ENCODE measurements at places on chromosomes 2 and 18.

DNA sequence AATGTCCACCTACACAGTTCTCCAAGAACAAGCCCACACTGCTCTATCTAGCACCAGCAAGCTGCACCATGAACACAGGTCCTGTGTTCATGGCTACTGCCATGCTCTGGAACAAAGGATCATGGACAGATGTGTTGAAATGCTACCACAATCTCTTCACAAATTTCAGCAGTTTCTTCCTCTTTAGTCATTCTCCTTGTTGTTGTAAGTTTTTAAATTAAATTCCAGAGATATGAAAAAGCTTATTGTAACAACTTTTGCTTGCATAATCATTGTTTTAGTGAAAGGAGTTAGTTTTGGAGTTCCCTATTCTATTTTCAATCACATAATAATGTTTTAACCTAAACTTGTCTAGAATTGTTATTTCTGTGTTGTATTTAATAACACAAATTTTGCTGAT, 17.2 kb upstream of the NAPG start:
- no peak for DNase-seq

GRCh38 chr2:152242787-152243472, 67.4 kb upstream of the STAM2 start:
- DNase-seq = no peak

GRCh38 chr2:206463685-206464084, 20.4 kb downstream of the ADAM23 start:
- DNase-seq = no peak

DNA sequence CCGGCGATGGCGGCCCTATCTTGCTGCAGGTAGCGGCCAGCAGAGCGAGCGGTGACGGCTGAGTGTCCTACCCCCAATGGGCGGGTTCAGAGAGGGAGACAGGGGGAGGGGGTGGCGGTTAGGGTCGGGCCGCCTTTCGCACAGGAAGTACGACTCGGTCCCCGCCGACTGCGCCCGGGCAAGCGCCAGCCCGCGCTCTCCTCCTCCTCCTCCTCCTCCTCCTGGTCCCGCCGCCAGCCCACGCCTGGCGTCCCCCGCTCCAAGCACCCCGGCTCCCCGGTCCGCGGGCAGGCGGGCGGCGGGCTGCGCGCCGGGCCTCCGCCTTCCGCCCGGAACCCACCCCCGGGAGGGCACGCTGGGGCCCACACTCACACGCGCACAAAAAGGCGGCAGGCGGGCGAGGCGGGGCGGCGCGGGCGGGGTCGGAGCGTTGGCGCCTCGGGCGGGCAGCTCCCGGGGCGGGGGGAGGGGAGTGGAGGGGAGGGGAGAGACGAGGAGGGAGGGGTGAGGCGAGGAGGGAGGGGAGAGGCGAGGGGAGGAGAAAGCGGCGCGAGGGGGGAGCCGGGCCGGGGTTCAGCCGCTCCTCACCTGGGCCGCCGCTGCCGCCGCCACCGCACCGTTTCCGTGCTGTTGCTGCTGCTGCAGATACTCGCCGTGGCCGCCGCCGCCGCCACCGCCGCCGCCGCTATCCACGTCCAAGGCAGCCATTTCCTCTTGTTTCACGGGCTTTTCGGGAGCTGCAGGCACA, 1.2 kb downstream of the SP3 start:
- DNase-seq = peak; percentile 73

- DNase-seq = no peak
Observed at GRCh38 chr2:200484934-200485333, 24.9 kb downstream of the KCTD18 start.

DNA sequence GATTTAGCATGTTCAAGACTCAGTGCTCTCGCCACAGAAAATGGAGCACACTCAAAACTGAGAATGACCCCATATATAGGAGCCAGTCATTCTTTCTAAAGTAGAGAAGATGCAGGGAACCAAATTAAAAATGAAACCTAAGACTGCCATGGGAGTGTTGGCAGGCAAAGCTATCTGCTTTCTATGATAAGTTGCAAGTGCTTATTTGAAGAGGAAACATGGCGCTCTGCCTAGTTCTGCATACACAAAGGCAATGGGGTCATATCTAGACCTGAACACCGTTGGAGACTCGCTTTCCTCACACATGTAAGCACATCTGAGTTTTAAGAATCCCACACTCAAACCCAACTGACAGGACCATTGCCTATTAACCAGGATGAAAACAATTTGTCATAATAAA, 292.5 kb downstream of the ALK start:
- no peak for DNase-seq

- no peak for DNase-seq
Observed at GRCh38 chr18:55576001-55576400, 12.0 kb downstream of the TCF4 start.

- no peak for DNase-seq
Observed at GRCh38 chr2:112061840-112062239, 6.8 kb downstream of the TMEM87B start.

- DNase-seq = no peak
Observed at GRCh38 chr2:229408962-229409361, 137.9 kb upstream of the PID1 start.

- no peak for DNase-seq
Observed at GRCh38 chr2:134306521-134306920, 52.6 kb downstream of the MGAT5 start.

DNA sequence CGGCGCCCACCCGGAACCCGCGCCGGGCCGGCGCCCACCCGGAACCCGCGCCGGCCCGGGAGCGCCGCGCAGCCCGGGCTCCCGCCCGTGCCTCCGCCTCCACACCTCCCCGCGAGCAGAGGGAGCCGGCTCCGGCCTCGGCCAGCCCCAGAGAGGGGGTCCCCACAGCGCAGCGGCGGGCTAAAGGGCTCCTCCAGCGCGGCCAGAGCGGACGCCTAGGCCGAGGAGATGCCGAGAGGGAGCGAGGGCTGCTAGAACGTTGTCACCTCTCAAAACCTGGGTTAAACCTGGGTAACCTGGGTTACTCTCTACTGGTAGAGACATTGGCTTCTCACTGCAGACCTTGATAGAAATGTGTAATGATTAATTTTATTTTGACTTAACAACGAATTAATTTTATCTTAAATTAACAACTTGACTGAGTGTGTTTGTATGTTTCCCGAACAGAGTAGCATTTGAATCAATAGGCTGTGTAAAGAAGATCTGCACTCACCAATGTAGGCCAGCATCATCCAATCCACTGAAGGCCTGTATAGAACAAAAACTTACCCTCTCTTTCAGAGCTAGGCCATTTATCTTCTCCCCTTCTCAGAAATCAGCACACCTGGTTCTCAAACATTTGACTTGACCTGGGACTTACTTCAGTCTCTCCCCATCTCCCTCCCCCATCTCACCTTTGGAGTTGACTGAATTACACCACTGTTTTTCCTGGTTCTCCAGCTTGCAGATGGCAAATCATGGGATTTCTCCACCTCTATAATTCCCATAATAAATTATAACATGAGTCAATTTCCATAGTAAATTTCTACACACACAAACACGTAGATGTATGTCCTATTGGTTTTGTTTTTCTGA, 242.7 kb downstream of the ASXL3 start:
- DNase-seq = no peak

DNA sequence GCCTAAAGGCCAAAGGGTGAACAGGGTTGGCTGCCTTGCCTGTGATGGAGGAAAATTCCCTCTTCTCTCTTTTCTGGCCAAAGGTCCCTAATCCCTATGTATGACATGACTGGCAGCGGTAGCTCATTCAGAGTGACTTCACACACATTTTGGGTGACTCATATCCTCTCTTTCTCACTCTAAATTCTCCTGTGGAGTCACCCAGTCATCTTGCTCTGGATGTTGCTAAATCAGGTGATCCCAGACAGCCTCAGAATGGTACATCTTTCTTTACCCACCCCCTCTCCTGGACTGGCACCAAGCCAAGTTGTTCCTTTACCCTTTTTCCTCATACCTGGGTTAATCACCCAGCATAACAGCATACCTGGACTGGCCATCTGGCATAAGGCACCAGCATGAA, 77.2 kb downstream of the NEURL3 start:
- no peak for DNase-seq

- no peak for DNase-seq
Observed at GRCh38 chr2:165601065-165601830, 131.8 kb downstream of the CSRNP3 start.

GRCh38 chr2:72992734-72993102, 75.4 kb downstream of the EMX1 start:
- no peak for DNase-seq

GRCh38 chr2:159635006-159635789, 18.9 kb upstream of the BAZ2B start:
- no peak for DNase-seq

DNA sequence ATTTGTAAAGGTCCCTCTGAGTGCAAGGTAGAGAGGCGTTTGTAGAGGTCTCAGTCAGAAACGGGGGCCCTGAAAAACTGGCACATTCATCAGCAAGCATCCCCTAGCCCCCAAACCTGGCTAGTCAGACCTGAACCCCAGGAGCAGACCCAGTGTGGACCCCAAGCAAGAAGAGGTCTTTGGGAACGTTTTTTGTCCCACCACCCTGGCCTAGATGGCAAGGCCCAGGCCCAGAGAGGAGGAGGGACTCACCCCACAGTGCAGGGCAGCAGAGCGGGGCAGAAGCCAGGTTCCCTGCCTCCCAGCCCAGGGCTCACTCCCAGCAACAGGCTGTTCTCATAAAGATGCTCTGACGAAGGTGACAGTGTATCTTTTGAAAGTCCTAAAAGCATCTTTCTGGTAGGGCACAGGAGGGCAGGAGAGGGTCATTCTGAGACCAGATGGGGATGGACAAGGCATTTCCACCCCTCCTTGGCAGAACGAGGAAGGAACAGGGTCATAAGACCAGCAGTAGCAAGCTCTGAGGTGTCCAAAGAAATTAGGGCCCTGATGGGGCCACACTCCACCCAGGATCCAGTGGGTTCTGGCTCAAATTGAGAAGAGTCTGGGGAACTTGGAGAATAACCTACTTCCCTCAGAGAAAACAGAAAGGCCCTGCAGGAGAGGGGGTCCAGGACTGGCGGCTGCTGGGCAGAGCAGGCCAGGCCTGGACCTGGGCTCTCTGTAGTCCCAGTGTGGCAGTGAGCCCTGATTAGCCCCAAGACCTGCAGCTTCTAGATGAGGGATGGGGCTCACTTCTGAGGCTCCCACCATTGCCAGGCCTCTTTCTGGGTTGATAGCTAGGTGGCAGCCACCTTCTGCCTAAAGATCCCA, 18.2 kb downstream of the ADRA2B start:
- DNase-seq = no peak

DNA sequence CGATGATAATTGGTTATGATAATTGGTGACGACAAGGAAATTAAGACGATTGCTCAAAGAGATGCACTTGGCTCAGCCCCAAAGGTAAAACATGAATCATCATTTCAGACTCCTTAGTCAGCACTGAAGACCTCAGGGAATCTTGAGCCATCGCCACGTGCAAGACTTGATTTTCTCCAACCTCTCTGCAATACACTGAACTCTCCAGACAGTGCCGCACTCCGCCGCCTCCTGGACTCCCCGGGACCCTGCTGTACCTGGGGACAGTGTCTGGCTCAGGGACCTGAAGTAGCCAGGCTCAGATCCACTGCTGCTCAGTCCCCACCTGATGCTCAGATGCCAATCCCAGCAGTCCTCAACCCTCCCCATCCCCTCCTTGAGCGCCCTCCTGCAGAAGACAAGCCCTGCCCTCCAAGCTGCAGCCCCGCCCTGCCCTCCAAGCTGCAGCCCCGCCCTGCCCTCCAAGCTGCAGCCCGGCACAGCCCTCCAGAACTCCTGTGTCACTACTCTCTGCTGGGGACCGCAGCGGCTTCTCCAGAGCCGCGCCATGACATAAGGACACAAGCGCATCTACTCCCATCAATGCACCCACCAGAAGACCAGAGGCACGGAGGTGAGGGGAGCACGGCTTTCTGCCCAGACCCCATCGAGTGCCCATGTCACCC, 1.1 kb downstream of the TMEM18 start:
- DNase-seq = peak; percentile 87

- DNase-seq = no peak
Observed at GRCh38 chr2:160901613-160902012, 258.6 kb upstream of the TANK start.

DNA sequence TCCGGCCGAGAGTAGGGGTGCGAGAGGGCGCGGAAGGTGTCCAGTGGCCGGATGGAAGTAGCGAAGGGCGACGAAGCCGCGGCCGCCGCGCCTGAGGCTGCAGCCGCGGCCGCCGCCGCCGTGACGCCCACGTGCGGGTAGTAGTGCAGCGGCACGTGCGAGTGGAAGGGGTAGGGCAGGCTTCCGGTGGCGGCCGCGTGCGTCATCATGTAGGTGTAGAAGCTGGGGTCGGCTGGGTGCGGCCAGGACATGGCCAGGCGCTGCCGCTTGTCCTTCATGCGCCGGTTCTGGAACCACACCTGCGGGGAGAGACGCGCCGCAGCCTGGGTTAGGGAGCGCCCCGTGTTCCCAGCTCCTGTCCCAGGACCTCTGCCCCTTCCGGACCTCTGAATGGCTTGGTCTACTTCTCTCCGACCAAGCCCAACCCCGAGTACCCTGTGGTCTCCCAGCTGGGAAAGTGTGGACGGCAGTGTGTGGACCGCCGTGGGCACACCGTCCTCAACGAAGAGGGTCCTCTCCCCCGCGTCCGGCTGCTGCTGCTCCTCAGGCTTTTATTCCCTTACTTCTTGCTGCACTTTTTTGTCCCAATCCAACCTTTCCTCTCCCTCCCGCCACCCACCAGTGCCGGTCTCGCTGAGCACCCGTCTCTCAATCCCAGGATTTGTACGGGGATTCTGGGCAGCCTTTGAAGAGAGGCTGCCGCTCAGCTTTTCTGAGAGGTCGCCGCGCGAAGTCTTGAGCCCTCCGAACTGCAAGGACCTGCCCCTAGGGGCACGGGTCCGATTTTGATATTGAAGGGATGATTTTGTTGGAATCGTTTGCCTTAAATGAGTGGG, 3.0 kb downstream of the EVX2 start:
- no peak for DNase-seq

DNA sequence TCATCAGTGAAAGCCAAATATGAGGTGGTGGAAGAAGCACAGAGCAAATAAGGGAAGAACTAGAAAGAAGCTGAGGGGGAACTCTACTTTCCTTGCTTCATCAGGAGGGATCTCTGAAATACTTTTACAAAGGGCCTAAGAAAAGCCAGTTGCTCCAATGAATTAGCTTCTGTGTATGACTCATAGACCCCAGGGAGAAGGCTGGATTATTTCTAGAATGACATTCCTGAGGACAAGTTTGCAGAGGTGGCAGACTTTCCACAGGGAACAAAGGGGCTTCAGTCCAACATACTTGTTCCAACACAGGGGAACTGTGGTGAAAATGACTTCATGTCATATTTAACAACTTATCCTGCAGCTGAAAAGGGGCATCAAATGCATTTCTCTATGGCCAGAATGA, 29.0 kb downstream of the DOK1 start:
- DNase-seq = no peak

- DNase-seq = no peak
Observed at GRCh38 chr2:217414429-217414828, 554.6 kb upstream of the TNP1 start.

GRCh38 chr18:25805323-25805722, 285.1 kb downstream of the SS18 start:
- no peak for DNase-seq

All from amniotic stem cell (primary cell).